ENCODE measurements at places on chromosomes 3 and 15.
A peak's percentile ranks its signal among the peaks of the same experiment; 100 is the strongest.

DNA sequence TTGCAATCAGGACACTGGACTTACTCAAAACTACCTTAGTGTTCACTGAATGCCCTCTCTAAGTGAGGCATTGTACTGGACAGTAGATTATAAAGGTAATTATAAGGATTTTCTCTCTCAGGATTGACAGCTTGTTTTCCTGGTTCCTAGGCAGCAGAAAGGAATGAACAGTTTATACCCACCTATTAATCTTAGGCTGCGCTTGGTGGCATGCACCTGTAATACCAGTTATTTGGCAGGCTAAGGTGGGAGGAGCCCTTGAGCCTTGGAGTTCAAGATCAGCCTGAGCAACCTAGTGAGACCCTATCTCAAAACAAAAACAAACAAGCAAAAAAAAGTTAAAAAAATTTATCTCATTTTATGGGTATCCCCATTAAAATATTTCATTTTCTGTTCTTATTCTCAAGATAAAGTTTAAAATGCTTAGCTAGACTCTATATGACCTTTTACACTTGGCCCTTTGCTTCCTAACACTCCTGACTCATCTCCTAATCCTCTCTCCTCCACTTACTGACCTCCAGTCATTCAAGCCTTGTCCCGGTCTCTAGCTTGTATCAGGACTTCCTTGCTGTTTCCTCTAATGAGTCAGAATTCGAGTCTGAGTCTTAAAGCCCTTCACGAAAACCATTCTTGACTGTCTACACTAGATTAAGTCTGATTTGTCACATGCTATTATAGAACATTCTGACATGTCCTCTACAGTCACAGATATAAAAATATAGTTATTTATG, 348.6 kb downstream of the NLGN1 start:
- DNase-seq, result no peak

DNA sequence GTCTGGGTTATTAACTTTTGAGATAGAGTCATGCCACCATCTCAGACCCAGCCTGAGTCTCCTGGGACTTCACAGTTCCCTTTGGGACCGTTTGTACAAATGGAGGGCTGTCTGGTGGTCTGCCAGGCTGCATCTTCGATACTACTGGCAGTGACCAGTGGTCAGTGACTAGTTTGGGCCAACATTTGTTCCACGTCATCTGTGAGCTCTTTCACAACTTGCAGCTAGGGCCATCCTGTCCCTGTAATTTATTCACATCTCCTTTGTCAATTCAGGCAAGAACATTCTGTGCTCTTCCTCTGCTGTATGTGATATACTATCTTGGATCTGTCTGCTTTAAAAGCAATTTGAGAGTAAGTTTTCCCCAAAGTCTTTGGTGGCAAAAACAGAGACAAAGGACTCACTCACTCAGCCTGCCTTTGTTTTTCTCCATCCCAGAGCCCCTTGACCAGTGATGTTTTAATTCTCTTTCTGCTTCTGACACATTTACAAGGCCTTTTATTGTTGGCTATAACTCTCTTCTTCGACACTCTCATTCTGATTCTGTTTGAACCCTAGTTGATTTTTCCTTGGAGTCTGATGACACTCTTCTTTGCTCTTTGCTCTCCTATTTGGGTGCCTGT, 353.4 kb downstream of the EPHB1 start:
- no peak for DNase-seq

DNA sequence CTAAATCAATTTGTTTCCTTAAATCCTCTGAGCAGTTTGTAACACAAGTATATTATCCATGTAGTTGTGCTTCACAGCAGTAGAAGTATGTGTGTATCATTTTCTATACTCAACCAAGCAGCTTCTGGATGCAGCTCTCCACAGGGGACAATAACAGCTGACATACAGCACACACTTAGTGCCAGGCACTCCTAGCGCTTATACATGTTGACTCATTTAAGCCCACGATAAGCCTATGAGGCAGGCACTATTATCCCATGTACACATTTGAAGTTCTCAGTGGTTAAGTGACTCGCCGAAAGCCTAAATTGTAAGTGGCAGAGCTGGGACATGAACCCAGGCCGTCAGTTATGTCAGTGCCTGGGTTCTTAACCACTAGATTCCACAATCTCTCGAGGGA, 20.3 kb upstream of the LPP start:
- no peak for DNase-seq

GRCh38 chr3:107870943-107871638, 219.7 kb downstream of the CD47 start:
- DNase-seq, result no peak

DNA sequence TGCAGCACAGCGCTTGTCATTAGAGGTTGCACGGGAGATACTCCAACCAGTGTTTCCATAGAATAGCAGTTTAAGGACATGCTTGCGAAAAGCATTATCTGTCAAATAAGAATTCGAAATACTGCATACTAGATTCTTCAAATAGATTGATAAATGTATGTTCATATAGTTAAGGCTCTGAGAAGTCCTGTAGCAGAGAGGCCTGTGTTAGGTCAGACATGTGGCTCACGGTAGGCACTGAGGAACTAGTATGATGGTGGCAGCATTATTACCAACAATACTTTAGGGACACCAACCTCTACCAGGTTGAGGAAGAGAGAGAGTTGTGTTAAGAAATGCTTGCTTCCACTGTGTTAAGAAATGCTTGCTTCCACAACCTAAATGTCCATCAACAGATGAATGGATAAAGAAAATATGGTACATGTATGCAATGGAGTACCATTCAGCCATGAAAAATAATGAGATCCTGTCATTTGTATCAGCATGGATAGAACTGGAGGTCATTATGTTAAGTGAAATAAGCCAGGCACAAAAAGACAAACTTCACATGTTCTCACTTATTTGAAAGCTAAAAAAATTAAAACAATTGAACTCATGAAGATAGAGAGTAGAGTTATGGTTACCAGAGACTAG, 14.9 kb downstream of the MTMR14 start:
- DNase-seq, result no peak

- no peak for DNase-seq
Observed at GRCh38 chr3:153768561-153769469, 352.4 kb upstream of the ARHGEF26 start.

GRCh38 chr3:187593451-187593850, 76.7 kb downstream of the SST start:
- no peak for DNase-seq

DNA sequence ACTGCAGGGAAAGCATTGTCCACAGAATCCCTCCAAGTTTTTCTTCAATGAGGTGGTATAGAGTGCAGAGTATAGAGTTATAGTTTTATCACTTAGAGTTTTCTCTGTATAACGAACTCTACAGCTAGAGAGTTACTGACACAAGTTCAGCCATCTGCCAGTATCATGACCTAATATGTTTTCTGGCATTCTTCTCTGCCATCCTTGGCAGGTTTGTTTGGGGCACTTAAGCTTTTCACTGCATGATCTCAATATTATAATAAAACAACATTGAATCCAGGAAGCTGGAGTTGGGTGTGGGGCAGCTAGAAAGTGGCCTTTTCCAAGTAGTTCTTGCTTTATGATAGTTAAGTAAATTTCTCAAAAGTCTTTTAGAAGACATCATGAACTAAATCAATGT, 743.5 kb upstream of the ARPP21 start:
- no peak for DNase-seq

DNA sequence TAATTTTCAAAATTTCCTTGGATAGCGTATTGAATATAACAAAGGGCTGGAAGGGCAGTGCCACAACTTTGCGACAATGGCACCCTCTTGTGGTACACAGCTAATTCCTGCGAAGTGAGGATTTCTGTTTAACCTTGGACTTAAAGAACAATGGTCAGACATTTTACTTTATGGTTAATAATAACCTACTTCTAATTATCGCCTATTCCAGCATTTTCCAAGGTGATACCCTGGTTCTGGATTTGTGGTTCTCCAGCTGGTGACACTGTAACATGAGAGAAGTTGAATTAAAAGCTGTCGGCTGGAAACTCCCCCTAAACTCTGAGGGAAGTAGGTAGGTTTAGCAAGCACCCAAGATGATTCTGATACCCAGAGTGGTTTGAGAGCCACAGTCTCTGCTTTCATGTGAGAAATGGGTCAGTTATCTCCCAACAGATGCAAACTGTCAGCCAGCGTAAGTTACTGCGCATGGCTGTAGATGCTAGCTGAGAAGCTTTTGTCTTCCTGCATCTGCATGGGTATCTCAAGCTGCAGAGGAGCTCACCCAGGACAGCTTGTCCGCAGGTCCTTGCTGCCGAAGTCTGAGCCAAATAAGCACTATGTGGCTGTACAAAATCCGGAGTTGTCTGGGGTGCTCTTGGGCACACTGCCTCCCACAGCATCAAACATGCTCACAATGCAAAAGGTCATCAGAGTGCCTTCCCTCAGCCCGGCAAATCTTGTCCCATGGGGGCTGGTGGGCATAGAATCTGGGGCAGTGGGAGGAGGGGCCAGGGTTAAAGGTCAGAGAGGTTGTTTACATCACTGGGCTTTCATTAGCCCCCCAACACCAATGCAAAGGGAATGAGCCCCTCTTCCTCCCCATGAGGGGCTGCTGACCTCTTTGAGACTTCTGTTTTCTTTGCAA, 6.6 kb upstream of the CHSY1 start:
- DNase-seq, result no peak

GRCh38 chr3:64342940-64343688, 117.8 kb upstream of the PRICKLE2 start:
- no peak for DNase-seq

DNA sequence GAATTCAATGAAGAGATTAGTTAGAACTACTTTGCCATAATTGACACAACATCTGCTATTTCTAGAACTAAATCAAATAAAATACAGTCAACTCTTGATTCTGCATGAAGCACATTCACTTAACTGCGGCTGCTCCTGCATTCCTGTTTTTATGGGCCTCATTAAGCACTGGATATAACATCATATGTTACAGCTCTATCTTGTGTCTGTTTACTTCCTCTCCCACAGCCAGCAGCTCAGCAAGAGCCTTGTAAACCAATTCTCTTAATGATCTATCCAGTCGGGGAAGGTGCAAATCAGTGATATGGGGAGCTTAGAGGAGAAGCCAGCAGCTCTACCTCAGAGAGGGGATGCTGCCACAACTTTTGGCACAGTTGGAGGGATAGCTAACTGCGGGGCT, 329.2 kb downstream of the ARRDC4 start:
- no peak for DNase-seq

DNA sequence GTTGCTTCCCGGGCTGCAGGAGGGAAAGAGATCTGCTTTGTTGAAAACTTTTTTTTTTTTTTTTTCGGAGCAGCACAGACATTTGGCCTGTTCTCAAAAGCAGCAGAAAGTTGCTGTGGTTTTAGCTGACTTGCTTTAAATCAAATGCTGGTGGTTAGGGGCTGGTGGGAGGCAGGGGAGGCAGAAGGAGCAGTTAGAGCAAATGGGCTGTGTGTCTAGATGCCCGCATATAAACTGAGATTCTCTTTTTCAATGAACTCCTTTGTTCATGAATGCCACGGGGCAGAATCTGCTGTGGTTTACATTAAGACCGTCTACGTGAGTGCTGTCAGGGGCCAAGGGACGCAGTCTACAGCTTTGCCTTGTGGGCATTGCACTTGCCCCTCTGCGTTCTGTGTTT, 95.9 kb downstream of the FLNB start:
- no peak for DNase-seq

- no peak for DNase-seq
Observed at GRCh38 chr3:177249203-177249602, 51.9 kb upstream of the TBL1XR1 start.

GRCh38 chr15:64892847-64893403, 18.8 kb upstream of the ANKDD1A start:
- no peak for DNase-seq

GRCh38 chr15:68330901-68331300, 53.4 kb downstream of the FEM1B start:
- peak; percentile 10 for DNase-seq

- no peak for DNase-seq
Observed at GRCh38 chr3:29345516-29346300, 64.8 kb downstream of the RBMS3 start.

- no peak for DNase-seq
Observed at GRCh38 chr3:124007186-124007585, 15.3 kb upstream of the ROPN1 start.

DNA sequence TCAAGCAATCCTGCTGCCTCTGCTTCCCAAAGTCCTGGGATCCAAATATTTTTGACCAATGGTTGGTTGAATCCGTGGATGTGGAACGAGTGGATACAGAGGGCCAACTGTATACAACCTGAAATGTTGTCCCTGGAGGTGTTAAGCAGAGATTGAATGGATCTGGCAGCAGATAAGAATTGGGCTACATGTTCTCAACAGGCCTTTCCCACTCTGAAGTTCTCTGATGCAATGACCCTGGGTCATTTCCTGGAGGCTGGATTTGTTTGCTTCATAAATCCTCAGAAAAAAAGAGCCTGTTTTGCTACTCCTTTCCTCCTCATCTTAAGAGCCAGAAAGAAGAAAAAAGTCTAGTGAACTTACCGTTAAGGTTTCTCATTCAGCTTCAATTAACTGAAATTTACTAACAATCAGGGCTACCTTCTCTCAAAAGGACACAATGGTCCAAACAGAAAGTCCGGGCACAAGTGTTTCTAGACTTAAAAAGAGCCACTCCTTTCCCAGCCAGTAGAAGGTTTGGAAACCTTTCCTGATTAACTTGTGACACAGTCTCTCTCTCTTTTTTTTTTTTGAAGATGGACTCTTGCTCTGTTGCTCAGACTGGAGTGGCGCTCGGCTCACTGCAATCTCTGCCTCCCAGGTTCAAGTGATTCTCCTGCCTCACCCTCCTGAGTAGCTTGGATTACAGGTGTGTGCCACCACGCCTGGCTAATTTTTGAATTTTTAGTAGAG, 6.5 kb downstream of the ARHGEF3 start:
- DNase-seq, result no peak

DNA sequence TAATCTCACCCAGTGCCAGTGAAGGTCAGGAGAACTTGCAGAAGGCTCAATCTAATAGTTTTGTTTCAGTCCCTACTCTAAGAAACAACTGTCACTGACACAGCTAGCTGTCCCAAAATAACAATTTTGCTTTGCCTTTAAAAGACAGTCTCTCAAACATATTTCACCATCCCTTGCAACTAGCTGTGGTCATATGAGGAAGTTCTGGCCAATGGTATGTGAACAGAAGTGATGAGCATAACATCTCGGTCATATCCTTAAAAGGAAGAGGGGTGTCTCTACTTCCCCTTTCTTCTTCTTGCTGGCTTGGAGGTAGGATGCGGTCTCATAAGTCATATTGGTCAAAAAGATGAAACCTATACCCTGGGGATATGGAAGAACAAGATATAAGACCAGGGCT, 198.1 kb downstream of the NEK10 start:
- no peak for DNase-seq

DNA sequence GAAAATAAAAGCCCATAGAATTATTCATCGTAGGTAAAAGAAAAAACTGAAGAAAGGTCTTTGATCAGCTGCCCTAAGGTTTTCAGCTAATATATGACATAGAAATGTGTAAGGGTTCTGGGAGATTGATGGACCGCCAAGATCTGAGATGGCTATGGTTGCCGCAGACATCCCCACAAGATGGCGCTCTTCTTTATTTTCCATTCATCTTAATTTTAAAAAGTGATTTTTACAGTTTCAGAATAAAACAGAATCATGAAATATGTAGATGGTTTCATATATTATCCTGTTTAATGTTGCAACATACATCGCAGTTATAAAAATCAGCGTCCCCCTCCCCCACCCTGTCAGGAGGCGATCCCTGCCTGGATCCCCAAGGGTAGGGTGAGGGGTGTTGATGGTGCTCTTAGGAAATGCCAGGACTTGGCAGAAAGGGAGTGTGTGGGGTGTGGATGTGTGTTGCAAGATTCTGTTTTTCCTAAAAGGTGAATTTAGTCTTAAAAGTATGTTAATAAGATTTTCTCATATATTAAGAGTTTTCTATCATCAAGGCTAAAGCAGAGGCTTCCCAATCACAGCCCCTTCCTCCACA, 68.8 kb downstream of the ANXA2 start:
- no peak for DNase-seq

- no peak for DNase-seq
Observed at GRCh38 chr15:92690395-92690794, 34.8 kb upstream of the FAM174B start.

Measured in occipital lobe (tissue), 3 donors.